COR-L47 (cell line): ENCODE measurements at places on chromosomes 13 and 19.

GRCh38 chr19:17075864-17076542, 426 bp downstream of the MYO9B start:
- DNase-seq: peak; percentile 4

GRCh38 chr13:67318398-67318797, 88.3 kb upstream of the PCDH9 start:
- DNase-seq: no peak

- DNase-seq: no peak
Measured at GRCh38 chr13:23411706-23412105, 21.8 kb downstream of the SACS start.

DNA sequence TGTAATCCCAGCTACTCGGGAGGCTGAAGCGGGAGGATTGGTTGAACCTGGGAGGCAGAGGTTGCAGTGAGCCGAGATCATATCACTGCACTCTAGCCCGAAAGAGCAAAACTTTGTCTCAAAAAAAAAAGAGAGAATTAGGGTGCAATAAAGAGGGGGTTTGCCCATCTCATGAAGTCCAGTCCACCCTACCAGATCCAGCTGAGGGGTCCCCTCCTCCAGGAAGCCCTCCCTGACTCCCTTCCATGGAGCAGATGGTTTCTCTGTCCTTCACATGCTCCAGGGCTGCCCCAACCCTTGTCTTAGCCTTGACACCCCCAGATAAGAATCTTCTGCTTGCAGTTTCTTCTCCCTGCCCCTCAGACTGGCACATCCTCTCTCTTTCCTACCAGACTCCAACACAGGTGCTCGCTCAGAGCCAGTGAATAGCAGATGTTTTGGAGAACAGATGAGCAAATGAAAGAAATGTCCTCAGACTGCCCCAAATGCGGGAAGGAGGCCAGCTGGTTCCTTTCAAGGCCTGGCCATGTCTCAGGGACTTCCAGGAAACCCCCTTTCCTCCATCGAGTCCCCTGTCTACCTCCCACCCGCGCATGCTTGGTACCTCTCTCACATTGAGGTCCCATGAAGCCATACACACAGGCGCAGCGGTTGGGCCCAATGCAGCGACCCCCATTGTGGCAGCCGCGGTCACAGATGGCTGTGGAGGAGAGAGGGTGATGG, 5.0 kb downstream of the FBN3 start:
- DNase-seq: no peak

- no peak for DNase-seq
Measured at GRCh38 chr13:48816700-48817099, 159.0 kb upstream of the FNDC3A start.

DNA sequence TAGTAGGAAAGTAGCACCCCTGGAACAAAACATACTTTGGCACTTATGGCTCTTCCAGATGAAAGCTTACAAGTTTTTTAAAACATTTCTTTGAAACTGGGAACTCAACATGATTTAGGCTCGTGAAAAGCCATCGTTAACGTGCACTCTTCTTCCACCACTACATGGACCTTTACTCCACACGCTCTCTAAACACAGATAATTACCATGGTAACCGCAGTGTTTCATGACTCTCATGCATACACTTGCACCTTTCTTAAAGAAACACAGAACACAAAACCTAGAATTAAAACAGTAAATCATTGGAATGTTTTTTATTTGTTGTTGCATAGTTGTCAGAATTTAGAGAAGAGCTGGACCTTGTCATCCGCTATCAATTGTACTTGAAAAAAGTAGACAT, 154.3 kb downstream of the FGF9 start:
- no peak for DNase-seq

DNA sequence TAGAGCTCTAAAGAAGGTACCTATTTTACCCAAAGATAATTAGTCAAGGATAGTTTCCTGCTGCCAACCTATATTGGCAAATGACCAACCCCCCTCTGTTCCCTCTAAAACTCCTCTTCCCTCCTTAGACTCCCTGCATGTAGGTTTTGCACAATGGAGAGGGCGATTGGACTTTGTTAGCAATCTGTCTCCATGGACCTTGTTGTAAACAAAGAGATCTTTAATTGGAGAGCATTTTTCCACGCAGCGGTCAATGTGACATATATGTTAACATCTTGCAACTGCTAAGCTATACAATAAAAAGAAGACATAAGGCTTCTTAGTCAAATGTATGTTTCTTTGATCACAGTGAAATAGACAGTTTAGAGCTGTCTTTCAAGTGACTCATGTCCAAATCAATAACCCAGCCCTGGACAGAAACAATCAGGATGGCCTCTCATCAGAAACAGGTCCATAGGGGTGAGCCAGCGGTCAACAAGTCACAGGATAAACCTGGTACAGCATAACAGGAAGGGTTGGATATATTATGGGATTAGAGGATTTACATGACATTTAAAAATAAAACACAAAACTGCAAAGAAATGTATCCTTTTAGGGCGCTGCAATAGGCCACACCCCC, 69.7 kb upstream of the UBL3 start:
- peak; percentile 39 for DNase-seq

GRCh38 chr13:25171517-25172302, at the start of gene AMER2:
Gene AMER2, minus strand, starts transcription at chr13:25172288. Its CDS starts 669 bp downstream, at chr13:25171619.
- DNase-seq: peak; percentile 81

- DNase-seq: no peak
Measured at GRCh38 chr19:52584736-52585440, 14.8 kb downstream of the ZNF701 start.

- peak; percentile 80 for DNase-seq
Measured at GRCh38 chr13:81686877-81687276, 1346.0 kb upstream of the SPRY2 start.

- no peak for DNase-seq
Measured at GRCh38 chr19:15922021-15922420, 12.3 kb downstream of the CYP4F11 start.
